COR-L47 (cell line): ENCODE measurements at places on chromosomes 13 and 19.
A peak's percentile ranks its signal among the peaks of the same experiment; 100 is the strongest.

GRCh38 chr13:41117869-41118268 is 14.7 kb downstream of the KBTBD6 start:
- DNase-seq: no peak

- no peak for DNase-seq
Observed at GRCh38 chr13:48315969-48316650, 12.6 kb downstream of the RB1 start.

GRCh38 chr19:29303719-29304090 is 90.8 kb upstream of the UQCRFS1 start:
- no peak for DNase-seq

- DNase-seq: no peak
Observed at GRCh38 chr19:38710928-38711725, 33.1 kb downstream of the CAPN12 start.

DNA sequence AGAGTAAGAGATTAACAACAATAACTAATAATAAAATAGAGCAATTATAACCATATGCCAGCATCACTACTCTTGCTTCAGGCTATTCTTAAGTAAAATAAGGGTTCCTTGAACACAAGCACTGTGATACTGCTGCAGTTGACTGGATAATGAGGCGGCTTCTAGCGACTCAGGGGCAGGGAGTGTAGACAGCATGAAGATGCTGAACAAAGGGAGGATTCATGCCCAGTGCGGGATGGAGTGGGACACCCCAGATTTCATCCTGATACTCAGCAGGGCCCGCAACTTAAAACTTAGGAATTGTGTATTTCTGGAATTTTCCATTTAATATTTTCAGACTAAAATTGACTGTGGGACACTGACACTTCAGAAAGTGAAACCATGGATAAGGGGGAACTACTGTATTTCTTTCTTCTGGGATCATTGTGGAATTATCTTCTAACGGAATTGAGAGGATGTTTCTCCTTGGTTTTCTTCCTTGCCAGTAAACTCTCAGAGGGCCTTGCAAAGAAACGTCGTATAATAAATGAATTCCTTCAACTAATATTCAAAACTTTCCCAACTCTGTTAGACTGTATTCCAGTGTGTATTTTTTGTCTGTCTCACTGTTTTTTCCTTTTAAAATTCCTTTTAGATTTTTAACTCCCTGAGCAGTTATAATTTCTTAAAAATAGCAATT is 127.5 kb downstream of the B3GLCT start:
- DNase-seq: no peak

- no peak for DNase-seq
Observed at GRCh38 chr19:39684267-39684666, 20.0 kb upstream of the LGALS14 start.

GRCh38 chr19:50479761-50480251 is 3.2 kb upstream of the GARIN5A start:
- no peak for DNase-seq

DNA sequence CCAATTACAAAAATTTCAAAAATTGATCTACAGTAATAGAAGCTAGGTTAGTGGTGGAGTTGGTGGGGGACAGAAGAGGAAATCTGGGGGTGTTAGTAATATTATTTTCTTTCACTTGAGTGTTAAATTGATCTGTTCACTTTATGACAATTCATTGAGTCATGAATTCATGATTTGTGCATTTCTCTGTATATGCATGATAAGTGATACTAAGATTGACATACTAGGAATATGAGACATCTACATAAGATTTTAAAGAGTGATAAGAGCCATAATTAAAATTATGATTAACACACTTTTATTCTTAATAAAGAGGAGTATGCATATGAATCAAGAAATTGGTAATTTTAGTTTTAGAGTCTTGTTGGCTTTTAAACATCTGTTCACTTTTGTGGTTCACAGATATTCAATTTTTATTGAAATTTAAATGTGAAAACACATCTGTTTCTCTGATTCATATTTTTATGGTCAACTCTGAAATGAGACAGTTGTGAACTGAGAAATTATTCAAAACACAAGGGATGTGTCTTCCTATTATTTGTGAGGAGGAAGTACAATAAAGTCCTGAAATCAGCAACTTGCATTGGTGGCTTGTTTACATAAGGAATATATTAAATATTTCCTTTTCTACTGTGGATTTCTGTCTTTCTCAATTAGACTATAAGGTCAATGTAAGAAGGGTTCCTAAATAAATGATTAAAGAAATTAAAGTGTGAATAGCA is 196.5 kb downstream of the ITGBL1 start:
- DNase-seq: no peak

DNA sequence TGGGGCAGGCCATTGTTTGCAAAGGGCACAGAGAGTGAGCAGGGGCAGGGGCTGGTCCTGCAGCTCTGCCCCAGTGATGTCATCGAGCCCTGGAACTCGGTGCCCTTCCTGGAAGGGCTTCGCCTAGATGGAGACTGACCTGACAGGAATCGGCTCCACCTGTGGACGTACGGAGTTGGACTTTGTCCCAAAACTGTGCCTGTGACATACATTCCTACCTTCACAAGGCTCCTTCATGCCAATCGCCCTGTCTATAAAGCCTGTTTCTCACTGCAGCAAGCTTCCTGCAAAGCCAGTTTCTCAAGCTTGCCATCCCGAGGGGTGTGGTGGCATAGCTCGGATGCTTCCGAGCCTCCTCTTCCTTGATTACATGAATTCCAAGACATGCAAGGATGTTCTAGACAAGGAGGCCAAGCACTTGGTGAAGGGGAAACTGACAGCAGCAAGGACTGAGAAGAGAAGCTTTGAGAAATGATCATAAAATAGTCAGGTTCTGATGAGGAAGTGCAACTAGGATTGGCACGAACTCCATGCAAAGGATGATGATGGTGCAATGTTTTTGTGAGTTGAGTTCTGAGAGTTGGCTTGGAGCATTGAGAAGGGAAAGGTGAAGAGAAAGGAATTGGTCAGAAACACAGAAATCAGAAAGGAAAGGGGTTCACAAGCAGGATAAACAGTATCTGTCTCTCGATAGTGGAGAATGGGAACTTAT is 73.6 kb upstream of the STK24 start:
- no peak for DNase-seq

DNA sequence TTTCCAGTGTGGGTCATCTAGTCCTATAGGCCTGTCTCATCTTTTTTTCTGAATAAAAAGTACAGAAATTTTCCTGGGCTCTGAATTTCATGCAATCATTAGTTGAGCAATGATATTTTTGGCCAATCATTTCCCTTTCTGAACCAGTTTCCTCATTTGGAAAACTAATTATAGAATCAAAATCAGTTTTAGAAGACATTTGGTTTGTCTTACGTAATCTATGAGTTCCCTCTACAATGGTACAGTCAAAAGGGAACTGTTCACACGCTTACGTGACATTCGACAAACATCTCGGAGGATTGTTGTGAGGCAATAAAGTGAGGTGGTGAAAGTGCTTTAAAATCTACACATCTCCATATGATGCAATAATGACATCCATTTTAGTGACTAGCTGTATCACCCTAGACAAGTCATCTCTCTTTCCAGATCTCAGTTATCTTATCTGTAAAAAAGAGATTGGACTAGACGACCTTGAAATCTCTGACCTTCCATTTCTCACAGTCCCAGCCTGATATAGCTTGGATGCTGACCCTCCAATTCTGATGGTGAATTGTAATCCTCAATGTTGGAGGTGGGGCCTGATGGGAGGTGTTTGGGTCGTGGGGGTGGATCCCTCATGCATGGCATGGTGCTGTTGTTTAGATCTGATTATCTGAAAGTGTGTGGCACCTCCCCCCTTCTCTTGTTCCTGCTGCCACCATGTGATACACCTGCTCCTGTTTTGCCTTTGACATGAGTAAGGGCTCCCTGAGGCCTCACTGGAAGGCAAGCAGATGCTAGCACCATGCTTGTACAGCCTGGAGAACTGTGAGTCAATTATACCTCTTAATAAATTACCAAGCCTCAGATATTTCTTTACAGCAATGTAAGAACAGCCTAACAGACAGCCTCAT is 26.7 kb downstream of the FLT1 start:
- no peak for DNase-seq

- DNase-seq: peak; percentile 87
Observed at GRCh38 chr19:919199-920050, 2.3 kb downstream of the KISS1R start.

DNA sequence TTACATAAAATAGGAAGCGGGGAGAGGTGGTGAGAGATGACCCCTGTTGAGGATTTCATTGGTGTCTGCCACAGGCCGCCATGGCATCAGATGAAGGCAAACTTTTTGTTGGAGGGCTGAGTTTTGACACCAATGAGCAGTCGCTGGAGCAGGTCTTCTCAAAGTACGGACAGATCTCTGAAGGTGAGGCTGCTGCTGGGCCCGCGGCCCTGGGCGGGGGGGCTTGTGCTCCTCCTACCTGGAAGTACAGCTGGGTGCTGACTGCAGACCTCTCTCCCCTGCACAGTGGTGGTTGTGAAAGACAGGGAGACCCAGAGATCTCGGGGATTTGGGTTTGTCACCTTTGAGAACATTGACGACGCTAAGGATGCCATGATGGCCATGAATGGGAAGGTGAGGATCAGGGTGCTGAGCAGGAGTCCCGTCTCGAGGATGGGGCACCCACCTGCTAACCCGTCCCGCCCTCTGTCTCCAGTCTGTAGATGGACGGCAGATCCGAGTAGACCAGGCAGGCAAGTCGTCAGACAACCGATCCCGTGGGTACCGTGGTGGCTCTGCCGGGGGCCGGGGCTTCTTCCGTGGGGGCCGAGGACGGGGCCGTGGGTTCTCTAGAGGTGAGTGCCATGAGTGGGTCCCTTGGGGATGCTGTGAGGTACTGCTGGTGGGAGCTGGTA is 1.9 kb downstream of the CIRBP start:
- no peak for DNase-seq

DNA sequence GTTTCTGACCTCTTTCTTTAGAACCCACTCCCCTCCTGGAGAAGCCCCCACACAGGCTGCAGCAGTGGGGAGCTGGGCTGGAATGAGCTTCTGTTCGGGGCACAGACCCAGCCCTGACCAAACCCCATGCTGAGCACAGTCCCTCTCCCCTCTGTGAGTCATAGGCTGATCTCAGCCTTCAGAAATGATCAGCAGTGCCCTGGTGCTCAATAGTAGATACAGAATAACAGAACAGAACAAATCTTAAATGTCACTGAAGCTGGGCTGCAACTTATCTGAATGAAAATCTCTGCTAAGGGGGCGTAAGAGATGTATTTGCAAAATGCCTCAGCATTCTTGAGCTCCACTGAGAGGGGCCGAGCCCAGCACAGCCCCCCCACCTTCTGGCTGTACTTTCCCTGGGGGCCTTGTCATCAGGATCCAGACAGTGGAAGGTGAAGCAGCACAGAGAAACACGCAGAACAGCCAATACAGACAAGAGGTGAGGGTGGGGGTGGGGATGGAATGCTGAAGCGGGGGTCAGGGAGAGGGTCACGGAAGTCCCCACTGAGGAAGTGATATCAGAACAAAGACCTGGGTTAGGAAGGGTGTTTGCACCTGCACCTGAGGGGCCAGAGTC is 9.9 kb downstream of the ZNF665 start:
- DNase-seq: no peak

DNA sequence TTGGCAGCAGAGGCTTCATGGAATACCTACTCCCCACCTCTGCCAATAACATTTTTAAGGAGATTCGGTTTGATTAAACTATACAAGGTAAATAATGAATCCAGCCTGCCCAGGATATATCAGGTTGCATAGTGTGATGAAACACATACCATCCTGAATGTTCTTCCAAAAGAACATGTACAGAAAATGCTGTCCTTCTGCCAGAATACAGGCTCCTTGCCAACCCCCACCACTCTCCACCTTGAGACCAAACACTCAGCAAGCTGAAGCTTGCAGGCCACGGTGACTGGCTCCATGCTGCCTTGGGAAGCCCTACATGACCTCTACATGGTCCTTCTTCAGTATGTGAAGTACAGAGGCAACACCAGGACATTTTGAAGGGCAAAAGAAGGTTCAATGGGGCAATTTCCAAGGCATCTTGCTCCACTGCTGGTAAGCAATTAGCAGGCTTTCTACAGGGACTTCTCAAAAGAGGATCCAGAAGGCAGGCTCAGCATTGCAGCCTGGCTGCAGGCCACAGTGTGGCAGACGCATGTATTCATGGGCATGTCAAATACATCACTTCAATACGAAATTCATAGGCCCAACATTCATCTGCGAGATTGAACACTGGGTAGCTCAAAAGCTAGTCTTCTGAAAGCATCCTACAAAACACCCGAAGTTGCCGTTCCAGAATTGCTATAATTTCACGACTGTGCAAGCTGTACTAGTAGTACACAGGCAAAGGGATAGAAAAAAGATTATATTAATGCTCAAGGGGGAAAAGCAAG is 62.4 kb upstream of the SERP2 start:
- no peak for DNase-seq

DNA sequence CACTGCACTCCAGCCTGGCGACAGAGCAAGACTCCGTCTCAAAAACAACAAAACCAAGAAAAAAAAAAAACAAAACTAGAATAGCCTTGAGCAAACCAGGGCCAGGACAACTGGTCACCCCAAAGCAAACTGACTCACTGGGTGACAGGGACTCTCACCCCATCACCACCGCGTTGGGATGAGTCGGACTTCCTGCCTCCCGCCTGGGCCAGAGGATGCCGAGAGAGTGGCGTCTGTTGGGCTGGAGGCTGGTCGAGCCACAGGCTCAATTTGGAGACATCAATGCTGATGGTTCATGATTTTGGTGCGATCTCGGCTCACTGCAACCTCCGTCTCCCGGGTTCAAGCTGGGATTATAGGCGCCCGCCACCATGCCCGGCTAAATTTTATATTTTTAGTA is 11.6 kb downstream of the TMPRSS9 start:
- no peak for DNase-seq

- DNase-seq: no peak
Observed at GRCh38 chr13:73339086-73339485, 280.3 kb downstream of the KLF5 start.

GRCh38 chr19:39444598-39445195 is 685 bp upstream of the SUPT5H start:
- no peak for DNase-seq

DNA sequence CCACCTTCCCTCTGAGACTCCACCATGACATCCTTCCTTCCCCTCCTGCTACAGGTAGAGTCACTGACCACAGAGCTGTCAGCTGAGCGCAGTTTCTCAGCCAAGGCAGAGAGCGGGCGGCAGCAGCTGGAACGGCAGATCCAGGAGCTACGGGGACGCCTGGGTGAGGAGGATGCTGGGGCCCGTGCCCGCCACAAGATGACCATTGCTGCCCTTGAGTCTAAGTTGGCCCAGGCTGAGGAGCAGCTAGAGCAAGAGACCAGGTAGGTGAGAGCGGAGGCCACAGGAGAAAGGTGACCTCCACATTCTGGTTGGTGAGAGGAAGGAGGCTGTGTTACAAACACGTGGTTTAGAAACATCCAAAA is 27.6 kb downstream of the KCNC3 start:
- no peak for DNase-seq

- no peak for DNase-seq
Observed at GRCh38 chr19:39951065-39951650, 16.7 kb upstream of the FCGBP start.

GRCh38 chr13:29501674-29502073 is 93.8 kb downstream of the SLC7A1 start:
- no peak for DNase-seq

DNA sequence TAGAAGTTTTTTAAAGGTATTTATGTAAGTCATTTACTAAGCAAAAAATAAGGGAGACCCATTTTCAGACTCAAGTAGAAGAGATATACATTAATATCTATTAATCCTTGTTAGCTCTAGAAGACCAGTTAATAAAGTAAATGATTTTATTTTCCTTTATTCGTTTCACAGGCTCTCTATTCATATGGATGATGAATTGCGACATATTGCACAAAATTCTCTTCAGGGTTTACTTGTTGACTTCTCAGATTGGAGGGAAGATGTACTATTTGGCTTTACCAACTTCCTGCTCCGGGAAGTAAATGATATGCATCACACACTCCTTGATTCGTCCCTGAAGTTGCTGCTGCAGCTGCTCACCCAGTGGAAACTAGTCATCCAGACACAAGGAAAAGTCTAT is 139.3 kb downstream of the FRY start:
- no peak for DNase-seq
